ENCODE measurements at places on chromosomes 7 and 10. TPM values are rescaled to one million over a fixed set of nuclear protein-coding genes. Genes with fewer than 3 reads are reported as not detected.

FAM204A gene
- total RNA-seq: 36.7 TPM

SLC29A4 gene
- 11.8 TPM for total RNA-seq

AASS gene
- total RNA-seq: 349 TPM

WIPF3 gene
- 10.5 TPM for total RNA-seq

SLC18A3 gene
- 0.09 TPM for total RNA-seq

SFRP4 gene
- total RNA-seq: 0.24 TPM

SORBS1 gene
- 39.9 TPM for total RNA-seq

SPDYE2 gene
- 0.15 TPM for total RNA-seq

RSPH10B2 gene
- 0.44 TPM for total RNA-seq

SHTN1 gene
- 9.9 TPM for total RNA-seq

PTF1A gene
- total RNA-seq: 0.11 TPM

HTR7 gene
- total RNA-seq: 11.2 TPM

ACTR3C gene
- 1.5 TPM for total RNA-seq

MAGI2 gene
- total RNA-seq: 29.2 TPM

ADIRF gene
- 1.0 TPM for total RNA-seq

CCNY gene
- 53.6 TPM for total RNA-seq
